Stimulated activated naive CD8-positive, alpha-beta T cell treated with anti-CD3 and anti-CD28 coated beads, Interleukin-15, amount 100 ng/mL, for 72 hours (primary cell): ENCODE measurements at places on chromosomes 13 and 19.

DNA sequence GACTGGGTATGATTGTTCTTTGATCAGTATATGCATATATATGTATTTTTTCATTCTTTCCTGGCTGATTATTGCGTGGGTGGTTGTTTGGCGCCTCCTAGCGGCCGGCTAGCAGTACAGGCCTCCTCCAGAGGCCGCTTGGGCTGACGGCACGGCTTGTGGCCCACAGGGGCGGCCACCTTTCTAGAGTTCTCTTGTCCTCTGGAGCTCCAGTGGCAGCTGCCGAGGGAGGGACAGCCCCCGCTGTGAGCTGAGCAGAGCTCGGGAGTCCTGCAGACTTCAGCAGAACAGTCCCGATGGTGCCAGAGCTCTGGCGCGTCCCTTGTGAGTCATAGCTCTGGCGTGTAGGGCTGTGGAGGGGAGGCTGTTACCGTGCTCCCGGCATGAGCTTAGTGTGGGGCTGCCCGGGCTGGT, 22.5 kb upstream of the ZNF429 start:
- DNase-seq, result peak; percentile 71

DNA sequence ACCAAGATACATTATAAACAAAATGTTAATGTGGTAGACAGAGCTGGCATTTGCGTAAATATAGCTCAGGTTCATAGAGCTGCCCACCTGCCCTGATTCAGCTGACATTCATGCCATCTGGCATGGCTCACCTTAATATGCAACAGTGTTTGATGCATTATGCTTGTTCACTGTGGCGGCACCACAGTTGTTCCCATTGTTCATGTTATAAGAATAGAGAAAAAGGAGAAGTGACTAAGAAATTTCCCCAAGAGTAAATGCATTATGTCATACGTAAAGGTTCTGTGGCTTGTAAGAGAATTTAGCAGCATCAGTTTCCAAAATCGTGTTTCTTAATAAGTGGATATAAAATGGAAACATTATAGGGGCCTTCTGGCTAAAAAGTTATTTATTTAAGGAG, 4.5 kb downstream of the CCNA1 start:
- DNase-seq, result no peak

DNA sequence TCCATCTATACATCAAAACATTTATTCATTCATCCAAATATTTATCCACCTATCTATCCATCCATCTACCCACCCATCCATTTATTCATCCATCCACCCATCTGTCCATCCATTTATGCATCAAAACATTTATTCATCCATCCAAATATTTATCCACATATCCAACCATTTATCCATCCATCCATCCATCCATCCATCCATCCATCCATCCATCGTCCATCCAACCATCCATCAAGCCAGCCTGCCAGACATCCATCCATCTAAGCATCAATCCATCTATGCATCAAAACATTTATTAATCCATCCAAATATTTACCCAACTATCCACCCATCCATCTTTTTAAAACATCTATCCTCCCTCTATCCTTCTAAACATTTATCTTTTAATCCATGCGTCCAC, 62.2 kb downstream of the UNC13A start:
- no peak for DNase-seq

DNA sequence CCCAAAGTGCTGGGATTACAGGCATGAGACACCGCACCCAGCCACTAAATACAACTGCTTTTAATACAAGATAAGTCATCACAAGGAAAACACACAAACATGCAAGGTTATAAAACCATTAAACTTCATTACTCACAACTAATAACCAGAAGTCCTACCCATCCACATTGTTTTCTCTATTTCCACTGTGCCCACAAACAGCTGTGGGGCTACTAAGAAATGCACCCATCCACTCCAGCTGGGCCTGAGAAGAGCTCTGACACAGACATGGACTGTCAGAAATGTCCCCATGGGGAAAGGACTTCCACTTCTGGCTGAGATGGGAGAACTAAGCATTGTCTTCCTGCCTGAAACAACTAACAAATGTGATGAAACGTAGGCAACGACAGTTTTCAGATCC, 17.2 kb downstream of the SAFB2 start:
- no peak for DNase-seq

- DNase-seq, result no peak
Measured at GRCh38 chr13:22432690-22433089, 748.1 kb upstream of the SGCG start.

- no peak for DNase-seq
Measured at GRCh38 chr19:23222998-23223652, 27.1 kb downstream of the ZNF724 start.

DNA sequence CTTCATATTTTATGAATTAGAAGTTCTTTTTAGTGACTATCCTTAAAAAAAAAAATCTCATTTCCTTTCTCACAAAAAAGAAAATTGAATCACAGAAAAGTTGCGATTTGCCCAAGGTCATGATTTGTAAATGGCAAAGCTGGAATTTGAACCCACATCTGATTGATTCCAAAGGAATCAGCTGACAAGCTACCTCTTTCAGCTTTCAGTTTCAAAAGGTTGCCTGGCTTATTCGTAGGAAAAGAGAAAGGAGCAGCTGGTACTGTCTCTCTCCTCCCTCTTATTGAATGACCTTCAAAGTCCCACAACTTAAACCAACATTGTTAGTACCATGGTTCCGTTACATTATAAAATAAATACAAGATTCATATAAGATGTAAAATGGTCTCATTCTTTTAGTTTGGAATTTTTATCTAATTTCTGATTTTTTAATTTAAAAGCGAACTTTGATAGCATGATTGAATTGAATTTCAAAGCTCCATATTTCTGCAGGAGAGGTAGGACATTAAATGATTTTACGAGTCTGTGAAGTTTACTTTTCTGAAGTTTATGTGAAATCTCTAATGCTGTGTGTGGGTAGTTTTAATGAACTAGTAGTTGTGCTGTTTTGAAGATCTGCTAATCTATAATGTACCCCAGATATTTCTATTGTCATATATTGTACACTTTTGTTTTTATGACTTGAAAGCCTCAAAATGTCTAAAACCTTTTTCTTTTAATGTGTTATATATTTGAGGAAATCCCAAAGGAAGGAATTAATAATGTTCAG, 18.5 kb upstream of the KCTD4 start:
- DNase-seq, result no peak

DNA sequence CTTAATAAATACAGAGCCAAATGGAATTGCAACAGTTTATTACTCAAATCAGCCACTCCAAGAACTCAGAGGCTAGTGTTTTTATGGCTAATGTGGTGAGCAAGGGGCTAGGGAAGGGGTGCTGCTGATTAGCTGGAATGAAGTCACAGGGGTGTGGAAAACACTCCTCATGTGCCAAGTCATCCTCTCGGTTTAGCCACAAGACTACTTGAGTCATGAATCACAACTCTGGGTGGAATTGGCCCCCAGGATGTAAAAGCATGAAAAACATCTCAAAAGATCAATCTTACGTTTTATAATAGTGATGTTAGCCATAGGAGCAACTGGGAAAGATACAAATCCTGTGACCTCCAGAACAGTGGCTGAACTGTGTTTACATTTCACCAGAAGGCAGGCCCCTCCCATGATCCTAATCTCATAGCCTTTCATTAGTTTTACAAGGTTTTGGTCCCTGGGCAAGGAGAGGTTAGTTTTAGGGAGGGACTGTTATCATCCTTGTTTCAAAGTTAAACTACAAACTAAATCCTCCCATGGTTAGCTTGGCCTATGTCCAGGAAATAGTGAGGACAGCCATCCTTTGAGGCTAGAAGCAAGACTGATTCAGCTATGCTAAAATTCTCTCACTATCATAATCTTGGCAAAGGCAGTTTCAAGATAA, 2020.1 kb upstream of the PCDH20 start:
- DNase-seq, result no peak

DNA sequence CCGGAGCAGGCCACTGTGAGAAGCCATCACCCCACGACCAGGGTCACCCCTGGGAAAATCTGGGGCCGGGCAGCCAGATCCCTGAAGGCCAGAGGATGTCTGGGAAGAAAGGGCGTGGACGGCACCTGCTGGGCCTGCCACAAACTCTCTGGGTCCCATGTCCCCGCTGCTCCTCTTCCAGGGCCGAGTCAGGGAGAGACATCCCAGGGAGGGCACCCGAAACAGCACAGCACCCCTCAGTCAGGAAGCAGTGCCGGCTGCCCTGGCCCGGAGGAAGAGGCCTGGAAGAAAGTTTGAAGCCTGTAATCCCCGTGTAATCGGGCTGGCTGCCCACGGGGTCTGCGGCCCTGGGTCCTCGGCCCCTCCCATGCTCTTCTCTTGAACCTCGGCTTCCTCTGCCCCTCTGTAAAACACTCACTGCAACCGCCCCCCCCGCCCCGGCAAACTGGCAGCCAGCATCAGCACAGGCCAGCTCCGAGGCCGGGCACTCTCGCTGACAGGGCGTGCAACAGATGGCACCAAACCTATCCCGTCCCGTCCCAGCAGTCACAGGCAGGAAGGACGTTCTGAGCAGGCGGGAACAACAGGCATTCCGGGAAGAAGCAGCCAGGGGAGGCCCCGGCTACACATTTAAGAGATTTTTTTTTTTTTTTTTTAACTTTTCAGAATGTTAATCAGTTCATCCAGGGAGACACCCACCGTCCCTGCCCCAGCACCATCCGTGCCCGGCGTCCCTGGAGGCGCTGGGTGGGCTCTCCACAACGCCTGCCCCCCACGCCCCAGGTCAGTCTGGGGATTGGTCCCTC, 1.5 kb downstream of the SBNO2 start:
- no peak for DNase-seq

DNA sequence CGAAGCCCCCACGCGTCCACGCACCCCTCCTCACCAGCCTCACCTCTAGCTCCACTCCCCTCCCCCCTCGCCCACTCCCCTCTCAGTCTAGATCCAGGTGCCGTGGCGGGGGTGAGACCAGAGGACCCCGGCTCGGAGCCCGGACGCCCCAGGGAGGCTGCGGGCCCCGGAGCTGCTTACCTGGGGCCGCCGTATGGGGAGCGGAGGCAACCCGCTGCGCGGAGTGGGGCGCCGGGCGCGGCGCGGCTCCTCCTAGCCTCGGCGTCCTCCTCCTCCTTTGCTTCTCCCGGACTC, 353 bp downstream of the ENOX1 start:
- DNase-seq, result no peak

DNA sequence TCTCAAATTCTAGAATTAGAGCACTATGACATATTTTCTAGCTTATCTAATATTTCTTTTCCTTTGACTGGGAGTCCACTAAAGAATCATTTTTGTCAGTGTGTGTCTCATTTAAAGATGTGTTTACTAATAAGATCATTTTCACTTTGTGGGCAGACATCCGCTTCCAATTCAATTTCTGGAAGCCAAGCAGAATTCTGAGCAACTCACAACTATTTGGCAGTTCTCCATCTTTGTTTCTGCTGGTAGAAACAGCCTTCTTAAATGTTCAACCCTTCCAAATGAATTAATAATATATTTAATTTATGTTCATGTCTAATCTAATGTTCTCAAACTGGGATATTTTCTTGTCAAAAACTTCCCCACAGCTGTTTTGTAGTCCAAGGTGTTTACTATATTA, 411.8 kb downstream of the KCTD12 start:
- no peak for DNase-seq

GRCh38 chr19:16661480-16662034, 618 bp downstream of the TMEM38A start:
- peak; percentile 12 for DNase-seq
